NCI-H524 treated with DMSO at 0.1 percent for 48 hours (cell line): ENCODE measurements at places on chromosomes 5 and 9.

DNA sequence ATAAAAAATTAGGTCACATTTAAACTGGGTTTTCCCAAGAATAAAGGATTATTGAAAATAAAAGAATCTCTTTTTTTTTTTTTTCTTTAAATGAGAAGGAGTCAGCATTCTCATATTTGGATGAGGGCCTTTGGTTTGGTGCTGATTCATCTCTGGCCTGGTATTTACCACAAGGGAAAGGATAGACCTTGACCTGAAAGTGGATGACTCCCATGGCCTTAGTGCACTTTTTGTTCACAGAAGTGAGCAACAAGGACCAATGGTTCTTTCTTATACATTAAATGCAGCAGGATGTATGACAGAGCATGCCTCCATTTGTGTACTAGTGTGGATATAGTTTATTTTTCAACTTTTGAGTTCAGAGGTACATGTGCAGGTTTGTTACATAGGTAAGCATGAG, 6.9 kb downstream of the YTHDC2 start:
- DNase-seq = no peak

DNA sequence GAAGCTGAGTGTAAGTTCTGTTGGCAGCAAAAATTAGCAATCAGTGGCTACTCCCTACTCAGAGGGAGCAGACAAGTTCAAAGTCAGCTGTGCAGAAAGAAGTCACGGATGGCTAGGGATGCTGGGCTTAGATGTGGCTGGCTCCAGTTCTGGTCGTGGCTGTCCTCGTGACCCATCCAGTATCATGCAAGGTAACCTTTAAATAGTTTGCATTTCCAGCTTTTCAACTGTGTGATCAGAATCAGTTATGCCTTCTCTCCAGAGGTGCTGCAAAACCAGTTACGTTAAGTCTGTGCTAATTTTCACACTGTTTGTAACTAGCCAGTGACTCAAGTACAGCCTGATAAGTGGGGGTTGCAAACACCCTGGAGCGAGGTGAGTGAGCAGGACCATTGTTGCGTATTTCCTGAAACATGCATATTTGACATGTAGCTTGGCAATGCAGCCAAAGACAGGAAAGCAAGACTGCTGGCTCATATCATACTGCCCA, 302.4 kb downstream of the ATPSCKMT start:
- no peak for DNase-seq

DNA sequence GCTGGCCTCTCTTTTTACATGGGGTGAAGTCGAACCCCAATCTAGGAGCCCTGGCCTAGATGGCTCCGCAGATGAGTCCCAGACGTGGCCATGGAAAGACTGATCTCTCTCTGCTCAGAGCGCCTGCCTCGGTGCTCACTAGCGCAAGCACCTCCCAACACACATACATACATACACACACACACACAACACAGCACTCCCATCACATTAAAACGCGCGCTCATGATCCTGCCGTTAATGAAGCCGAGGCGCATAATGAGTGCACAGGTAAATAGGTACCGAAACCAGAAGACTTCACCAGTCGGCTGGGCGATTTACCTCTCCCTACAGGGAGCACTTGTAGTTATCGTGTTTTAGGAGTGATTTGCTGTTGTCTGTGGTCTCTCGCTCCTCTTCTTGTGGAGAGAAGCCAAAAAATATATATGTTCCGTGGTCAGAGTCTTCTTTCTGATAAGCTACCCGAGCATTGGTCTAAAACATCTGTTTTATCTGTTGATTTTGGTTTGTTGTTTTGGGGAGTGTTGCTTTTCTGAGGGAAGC, 207.7 kb downstream of the MEF2C start:
- DNase-seq = no peak

- DNase-seq = no peak
These were observed 127.6 kb downstream of the RPS23 start for GRCh38 chr5:82150559-82150958.
